Umbilical cord (tissue), 2 donors: ENCODE measurements at places on chromosomes 4 and X. TPM values are rescaled to one million over a fixed set of nuclear protein-coding genes. Genes with fewer than 3 reads are reported as not detected.

DNA sequence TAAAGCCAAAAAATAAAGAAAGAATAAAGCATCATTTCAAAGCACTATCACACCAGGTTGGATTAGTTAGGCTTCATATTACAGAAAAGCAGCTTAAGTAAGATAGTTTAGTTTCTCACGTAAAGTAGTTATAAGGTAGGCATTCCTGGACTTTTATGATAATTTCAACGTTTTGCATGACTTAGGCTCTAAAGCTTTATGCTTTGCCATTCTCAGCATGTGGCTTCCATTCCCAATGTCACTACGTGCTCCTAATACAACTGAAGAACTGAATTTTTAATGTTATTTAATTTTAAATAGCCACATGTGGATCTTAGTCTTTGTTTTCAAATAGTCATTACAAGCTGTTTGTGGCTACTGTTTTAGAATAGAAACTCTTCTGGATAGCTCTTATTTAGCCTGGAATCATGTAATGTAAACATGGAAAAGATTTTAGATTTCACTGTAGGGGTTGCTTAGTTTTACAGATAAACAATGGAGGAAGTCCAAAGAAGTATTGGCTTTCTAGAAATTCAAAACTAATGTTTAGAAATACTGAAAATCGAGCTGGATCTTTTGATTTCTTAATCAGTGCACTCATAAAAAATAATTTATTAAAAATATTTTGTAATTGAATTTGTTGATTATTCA is 710.0 kb downstream of the IL1RAPL1 start:
- DNase-seq, result no peak

- no peak for DNase-seq
These were observed 2.2 kb upstream of the SRD5A3 start for GRCh38 chr4:55343887-55344286.

GRCh38 chr4:183078634-183079033 is 20.4 kb upstream of the WWC2 start:
- no peak for DNase-seq

GRCh38 chr4:88939697-88940096 is 117.3 kb downstream of the FAM13A start:
- DNase-seq, result peak; percentile 48

GRCh38 chrX:74449937-74450330 is 28.6 kb downstream of the SLC16A2 start:
- DNase-seq, result no peak

- DNase-seq, result no peak
These were observed 43.1 kb downstream of the ATRX start for GRCh38 chrX:77742788-77743476.

- no peak for DNase-seq
These were observed 240.7 kb upstream of the TRAM1L1 start for GRCh38 chr4:117326091-117326490.

DNA sequence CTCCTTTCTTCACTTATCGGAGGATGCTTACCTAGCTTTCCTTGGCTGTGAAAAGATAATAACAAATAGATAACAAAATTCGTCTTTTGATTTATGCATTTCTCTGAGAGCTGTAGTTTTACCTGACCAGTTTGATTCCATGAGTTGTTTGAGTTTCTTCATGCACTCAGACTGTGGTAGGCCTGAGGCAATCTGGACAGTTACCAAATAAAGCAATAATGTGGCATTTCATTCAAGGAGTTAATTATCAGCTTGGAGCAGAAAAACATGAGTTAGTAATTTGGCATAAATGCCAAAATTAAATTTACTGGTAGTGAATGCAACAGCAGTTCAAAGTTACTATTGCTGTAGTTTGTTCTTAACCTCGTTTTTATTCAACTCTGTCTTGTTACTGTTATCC is 53.5 kb downstream of the FABP2 start:
- no peak for DNase-seq

DNA sequence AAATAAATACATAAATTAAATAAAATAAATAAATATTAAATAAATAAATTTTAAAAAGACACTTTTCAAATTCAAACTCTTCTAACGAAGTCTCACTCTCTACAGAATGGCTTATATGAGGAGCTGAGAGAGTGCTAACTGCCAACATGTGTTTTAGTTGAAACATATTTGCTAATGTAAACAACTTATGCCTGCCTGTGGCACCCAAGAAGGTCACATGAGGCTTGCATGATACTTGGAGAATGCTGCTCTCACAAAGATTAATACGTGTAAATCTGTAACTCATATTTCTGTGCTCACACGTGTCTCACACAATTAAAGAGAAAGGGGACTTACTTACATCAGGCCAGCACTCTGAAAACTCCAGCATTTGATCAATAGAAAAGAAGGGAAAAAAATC is 43.2 kb upstream of the PITX2 start:
- DNase-seq, result no peak

MORC4 gene
- total RNA-seq, result 50.6 TPM

GCNA gene
- total RNA-seq, result 0.96 TPM

ABHD18 gene
- 7.7 TPM for total RNA-seq

CXCL9 gene
- total RNA-seq, result 1.4 TPM
